ENCODE measurements at places on chromosomes 7 and 10.
A peak's percentile ranks its signal among the peaks of the same experiment; 100 is the strongest.

- no peak for DNase-seq
Measured at GRCh38 chr7:55574051-55574717, 1.9 kb upstream of the VOPP1 start.

GRCh38 chr7:78315119-78315518 is 516.5 kb downstream of the PHTF2 start:
- no peak for DNase-seq

DNA sequence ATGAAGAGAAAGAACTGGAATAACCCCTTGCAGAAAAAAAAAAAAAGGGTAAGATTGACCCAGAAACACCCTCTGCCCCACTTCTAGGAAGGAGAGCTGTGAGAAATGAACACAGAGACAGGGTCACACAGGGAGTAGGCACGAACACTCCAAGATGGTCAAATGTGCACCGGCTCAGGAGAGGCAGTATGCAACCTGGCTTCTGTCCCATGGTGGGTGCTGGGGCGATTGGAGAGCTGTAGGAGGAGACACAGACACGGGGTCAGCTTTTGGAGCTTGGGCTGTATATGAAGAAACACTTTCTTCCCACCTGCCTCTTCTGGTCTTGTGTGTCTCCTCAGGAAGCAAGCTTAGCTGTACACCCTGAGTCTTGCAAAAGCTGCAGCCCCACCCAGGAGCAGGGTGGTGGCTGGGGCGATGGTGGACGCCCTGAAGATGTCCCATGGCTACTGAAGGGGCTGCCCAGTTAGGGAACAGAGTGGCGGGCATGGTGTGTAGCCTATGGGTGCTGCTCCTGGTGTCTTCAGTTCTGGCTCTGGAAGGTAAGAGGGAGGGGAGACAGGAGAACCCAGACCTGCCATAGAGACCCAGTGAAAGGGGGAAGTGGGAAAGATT is 8.0 kb downstream of the EPHB6 start:
- DNase-seq = no peak

DNA sequence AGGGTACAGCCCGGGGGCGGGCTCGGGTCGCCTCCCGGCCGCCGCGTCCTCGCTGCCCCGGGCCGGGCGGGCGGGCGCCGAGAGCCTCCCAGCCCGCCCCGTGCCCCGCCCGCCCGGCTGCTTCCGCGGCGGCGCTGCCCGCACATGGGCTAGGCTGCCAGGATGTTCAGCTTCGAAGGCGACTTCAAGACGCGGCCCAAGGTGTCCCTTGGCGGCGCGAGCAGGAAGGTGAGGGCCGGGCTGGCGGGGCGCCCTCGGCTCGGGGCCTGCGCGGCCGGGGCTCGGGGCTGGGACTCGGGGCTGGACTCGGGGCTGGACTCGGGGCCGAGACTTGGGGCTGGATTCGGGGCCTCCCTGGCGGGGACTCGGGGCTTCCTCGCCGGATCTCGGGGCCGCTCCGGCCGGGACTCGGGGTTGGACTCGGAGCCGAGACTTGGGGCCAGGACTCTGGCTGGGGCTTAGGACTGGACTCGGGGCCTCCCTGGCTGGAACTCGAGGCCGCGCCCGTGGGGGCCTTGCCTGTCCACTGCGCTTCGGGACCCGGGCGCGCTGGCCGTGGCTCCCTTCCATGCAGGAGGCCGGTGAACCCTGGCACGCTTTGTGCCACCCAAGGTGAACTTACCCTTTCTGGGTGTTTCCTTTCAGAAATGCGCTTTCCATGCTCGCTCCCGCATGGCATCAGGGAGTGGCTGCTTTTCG is 534 bp downstream of the UBE3C start:
- DNase-seq = peak; percentile 26

DNA sequence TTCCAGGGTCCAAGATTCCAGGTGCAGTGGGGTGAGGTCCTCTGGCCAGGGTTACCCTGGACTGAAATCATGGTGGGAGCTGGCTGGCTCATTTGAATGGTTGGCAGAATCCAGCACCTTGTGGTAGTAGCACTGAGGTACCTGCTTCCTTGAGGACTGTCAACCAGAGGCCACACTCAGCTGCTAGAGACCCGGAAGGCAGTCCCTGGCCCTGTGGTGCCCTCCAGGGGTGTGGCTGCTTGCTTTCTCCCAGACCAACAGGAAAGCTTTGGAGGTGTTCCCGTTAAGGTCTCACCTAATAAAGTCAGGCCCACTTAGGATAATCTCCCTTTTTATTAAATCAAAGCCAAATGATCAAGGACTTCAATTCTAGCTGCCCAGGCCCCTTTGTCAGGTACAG is 107.7 kb upstream of the GDF10 start:
- DNase-seq = no peak

GRCh38 chr7:71361451-71362032 is 229.6 kb downstream of the GALNT17 start:
- no peak for DNase-seq

GRCh38 chr10:80598084-80598798 is 60.5 kb downstream of the SH2D4B start:
- no peak for DNase-seq

- DNase-seq = no peak
Measured at GRCh38 chr10:23193435-23194074, 1.4 kb downstream of the PTF1A start.

DNA sequence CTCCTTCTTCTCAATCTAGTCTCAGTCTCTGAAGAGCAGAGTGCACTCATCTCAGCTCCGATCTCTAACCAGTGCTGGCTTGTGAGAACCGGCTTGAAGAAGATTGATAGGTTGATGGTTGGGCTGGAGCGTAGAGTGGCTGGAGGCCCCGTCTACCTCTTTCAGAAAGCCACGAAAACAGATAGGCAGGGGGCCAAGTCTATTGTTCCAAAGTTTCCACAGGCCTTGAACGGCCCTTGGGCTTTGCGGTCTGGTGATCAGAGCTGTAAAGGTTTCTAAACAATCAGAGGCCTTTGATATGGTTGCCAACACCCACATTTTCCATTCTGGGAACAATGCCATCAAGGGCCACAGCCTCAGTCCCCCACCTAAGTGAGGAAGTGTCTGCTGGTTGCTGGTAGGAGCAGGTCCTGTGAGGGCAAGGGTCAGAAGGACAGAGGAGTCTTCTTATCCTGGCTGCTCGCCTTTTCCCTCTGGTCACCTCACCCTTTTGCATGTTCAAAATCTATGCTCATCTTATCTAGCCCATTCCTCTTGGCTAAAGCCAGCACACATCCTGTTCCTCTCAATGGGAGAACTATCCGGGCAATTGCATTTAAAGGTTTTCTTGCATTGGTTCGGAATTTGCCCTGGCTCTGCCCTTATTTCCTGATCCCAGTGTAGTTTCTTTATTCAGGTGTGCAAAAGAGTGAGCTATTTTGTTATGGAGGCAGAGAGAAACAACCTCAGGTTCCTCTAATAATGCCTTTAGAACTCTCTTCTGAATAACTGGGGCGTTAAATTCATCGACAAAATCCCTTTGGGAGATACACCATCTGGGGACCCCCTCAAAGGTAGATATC is 70.3 kb upstream of the KMT2E start:
- DNase-seq = peak; percentile 75

- DNase-seq = no peak
Measured at GRCh38 chr10:12614177-12614995, 265.0 kb downstream of the CAMK1D start.
